ENCODE measurements at places on chromosomes 1 and 21.

GRCh38 chr1:181516706-181517105 is 33.4 kb downstream of the CACNA1E start:
- DNase-seq = no peak

GRCh38 chr1:29333008-29333407 is 96.7 kb downstream of the PTPRU start:
- DNase-seq = no peak

DNA sequence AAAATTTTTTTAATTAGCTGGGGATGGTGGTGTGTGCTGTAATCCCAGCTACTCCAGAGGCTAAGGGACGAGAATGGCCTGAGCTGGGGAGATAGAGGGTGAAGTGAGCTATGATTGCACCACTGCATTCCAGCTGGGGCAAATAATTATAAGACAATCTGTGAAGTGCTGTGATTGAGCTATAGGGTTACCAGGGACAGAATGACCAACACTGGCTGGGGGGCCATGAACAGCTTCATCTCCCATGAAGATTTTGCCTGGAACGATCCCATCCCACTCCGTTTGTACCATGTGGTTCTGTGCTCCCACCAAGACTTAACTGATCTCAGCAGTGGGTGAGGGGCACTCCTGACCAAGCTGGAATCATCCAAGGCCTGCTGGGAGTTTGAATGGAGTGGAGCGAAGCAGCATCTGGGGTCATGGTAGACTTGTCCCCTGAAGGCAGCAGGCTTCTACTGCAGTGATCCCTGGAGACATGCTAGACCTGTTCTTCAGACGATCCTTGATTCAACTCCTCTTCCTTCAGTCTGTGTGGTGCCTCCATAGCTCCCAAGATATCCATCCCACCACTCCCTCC is 53.6 kb upstream of the CTPS1 start:
- DNase-seq = no peak

DNA sequence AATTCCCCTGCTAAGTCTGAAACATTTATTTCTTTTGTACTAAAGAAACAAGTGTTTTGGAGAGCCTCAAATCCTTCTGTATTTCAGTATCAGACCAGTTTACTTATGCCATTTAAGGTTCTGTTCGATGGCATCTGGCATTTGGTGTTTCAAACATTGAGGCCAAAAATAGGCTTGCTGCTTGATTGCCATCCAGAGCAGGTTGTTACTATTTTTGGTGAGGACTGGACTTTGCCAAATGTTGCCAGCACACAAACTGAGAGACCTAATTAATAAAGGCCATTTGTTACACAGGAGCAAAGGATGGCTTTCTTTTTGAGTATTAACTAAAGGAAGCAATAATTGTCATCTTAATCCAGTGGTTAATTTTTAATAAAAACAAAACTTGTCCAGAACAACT is 26.2 kb downstream of the VPS45 start:
- DNase-seq = no peak

DNA sequence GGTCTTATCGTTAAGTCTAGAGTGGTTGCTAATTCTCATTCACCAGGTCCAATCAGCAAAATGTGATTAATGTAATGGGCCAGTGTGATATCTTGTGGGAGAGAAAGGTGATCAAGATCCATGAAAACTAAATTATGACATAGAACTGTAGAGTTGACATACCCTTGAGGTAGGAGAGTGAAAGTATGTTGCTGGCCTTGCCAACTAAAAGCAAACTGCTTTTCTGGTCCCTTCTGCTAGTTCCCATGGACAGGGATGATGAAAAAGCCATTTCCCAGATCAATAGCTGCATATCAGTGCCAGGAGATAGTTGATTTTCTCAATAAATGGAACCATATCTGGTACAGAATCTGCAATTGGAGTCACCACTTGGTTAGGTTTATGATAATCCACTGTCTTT is 65.8 kb downstream of the FH start:
- no peak for DNase-seq

DNA sequence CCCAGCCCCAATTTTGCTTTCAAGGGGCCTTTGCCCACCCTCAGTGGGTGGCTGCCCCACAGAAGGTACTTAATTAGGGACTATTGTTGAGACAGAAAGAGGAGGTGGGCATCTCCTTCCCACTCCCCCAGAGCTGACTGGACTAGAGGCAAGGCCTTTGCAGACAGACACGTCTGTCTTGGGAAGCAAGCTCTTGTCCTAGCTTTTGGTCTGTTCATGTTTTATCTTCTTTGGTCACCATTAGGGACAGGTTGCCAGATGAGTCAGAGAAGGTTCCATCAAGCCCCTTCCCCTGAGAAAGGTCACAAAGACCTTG is 27.7 kb downstream of the PTAFR start:
- DNase-seq = no peak

DNA sequence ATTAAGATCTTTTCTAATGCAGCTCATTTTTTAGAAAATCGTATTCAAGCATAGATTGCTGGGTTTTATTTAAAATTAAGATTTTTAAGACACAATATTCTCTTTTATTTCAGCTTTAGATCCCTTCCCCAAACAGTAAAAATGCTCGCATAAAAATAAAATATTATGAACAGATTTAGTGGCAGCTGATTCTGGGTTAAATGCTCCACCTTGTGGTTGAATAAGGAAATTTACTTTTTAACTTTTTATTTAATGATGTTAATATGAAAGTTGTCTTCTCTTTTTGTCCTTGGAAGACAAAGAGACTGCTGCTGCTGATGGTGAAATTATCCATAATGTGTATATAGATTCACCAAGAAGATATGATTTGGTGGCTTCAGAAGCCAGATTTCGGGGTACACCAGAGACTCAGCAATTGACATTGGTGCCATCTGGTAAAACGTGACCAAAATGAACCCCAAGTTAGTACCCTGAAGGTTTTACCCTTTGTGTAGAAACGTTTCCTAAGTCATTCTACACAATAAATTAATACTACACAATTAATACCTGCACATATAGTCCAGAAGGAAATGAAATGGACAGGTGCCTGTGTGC is 128.0 kb downstream of the ADAMTS1 start:
- no peak for DNase-seq

GRCh38 chr21:32181457-32181856 is 97.4 kb downstream of the MIS18A start:
- no peak for DNase-seq

DNA sequence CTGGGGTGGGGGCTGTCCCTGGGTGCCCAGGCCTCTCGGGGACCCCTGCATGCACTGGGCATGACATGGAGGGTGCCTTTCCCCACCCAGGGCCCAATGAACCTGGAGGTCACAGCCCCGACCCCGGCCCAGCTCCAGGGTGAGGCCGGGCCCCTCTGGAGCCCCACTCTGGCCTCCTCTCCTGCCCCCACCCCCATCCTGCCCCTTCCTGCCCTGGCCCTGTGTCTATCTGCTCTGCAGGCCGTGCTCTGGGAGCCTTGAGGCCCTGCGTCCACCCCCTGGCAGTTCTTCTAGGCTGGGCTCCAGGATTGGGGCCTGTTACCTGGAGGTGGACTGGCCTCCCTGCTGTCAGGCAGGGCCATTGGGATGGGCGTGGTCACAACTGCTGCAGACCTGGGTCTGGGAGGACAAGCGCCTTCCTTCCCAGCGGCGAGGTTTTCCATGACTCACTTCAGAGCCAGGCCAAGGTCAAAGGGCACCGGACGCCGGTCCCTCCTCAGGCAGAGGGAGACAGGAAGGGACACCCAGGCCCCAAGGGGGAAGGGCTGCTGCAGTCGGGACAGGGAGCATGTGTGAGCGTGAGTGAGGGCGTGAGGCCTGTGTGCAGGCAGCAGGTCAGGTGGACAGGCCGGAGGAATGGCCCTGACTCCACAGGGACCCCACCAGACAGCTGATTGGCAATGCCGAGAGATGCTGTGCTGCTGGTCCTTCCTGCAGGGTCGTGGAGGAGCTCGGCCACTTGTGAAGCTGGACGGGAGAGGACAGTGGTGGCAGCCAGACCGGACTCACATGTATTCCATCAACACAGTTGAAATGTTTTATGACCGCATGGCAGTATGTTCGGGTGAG is 31.1 kb upstream of the POFUT2 start:
- no peak for DNase-seq

DNA sequence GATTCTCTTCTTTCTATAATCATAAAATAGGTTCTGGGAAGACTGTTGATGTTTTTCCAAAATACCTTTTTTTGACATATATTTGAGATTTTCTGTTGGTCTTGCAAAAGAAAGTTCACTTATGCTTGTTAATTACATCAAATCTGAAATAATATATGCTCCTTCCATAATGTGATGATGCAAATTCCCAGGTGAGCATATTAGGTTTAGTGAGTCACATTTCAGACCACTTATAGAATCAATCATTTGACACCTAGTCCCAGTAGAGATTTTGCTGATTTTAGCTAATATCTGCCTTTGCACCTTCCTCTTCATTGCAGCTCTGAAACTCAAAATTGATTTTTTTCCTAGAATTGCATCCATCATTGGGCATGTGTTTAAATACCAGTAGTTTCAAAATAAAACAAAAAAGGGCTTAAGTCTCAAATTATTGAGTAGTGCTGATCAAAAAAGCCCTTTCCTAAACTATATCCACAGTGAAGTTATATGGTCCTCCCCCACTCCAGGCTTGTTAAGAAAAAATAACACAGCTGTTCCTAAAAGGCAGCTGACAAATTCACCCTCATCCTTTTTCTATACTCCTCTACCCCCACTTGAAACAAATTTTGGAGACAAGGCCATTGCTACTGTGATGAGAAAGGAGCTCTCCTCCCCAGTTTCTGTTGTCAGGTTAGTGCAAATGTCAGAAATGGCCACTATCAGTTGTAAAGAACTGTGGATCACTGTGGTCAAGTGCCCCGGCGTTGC is 37.1 kb upstream of the KCNQ4 start:
- DNase-seq = no peak

DNA sequence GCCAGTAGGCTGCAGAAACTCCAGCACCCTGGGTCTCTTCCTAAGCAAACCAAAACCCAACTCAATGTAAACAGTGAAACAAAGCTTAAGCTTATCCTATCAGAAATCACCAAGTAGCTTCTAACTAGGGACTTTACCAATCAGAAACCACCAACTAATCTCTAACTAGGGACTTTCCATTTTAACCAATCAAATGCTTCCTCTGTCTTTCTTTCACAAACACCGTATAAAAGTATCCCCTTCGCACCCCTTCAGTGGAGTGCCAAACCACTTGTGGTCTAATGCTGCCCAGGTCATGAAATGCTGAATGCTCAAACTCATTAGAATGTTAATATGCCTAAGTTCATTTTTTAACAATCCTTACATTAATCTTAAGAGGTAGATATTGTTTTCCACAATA is 250.5 kb upstream of the DUSP10 start:
- no peak for DNase-seq

DNA sequence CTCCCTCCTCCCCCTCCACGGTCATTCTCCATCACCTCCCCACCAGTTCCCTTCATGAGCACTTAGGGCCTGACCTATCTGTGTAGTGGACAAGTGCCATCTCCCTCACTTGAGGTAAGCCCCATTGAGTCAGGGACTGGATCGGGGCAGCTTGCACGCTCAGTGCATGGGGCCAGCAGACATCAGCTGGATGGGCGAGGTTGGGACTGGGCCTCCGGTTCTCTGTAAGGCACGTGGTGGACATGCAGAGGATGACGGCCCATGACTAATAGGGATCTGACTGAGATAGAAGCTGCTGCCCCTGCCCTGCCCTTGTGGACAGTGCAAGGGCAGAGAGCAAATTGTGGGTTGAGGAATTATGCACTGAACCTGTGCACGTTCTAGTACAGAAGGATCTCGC is 120.4 kb upstream of the C1orf174 start:
- no peak for DNase-seq

GRCh38 chr1:231926340-231926739 is 299.8 kb downstream of the DISC1 start:
- DNase-seq = no peak

- DNase-seq = no peak
Observed at GRCh38 chr21:42747746-42748351, 94.4 kb downstream of the PDE9A start.

GRCh38 chr1:12709091-12709491 is 6.8 kb upstream of the AADACL3 start:
- DNase-seq = no peak

DNA sequence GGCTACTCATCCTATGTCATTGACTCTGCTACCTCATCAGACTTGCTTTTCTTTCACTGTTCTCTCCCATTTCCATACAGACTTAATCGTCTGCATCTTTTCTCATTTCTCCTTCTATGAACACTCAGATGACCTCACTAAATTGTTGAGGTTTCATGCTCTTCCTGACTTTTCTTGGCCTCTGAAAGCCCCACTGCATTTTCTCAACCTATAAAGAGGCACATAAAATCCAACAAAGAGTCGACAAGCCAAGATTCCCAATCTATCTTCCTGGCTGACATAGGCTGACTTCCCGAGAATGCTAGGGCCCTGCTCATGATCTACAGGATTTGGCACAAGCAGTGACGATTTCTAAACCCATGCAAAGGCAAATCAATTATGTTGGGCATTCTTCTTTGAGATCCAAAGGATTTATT is 280.8 kb upstream of the DPYD start:
- DNase-seq = no peak

- DNase-seq = no peak
Observed at GRCh38 chr1:246726881-246727280, 2.7 kb downstream of the SCCPDH start.

DNA sequence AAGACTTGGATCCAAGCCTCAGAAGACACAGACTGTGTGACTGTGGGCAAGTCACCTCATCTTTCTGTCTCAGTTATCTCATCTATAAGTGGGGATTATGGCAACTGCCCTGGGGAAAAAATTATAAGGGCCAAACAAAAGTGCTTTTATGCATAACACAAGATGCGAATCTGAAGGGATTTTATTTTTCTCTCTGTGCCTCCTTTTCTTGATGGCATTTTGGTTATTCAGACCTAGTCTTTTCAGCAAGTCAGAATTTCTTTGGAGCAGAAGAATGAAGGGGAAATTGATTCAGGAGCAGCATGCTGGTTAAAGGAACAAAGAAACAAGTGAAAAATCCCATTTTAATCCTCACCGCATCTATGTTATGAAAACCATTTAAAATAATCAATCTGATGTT is 86.9 kb downstream of the PBX1 start:
- DNase-seq = no peak

DNA sequence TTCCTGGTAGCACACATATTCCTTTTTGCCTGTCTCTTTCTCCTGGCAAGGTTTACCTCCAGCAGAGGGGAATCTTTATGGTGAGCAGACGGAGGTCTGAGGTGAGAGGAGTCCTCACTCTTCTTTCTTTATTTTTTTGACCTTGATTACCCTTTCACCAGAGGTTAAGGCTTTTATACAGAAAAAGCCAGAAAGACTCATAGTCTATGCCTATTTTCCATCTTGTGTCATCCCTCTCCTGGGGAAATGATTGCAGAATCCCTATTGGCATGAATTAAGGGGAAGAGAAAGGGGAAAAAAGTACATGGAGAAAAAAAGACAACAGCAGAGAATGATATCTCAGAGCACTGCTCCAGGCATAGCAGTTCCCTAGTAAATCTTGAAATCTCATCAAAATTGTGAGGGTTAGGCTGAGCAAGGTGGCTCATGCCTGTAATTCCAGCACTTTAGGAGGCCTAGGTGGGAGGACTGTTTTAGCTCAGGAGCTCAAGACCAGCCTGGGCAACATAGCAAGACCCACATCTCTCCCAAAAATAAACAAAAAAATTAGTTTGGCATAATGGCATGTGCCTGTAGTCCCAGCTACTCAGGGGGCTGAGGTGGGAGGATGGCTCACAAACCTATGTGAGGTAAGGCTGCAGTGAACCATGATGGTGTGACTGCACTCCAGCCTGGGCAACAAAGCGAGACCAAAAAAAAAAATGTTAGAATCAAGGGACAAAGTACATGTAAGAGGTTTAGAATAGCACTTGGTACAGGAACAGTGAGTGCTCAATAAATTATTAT is 1.2 kb upstream of the XPR1 start:
- no peak for DNase-seq

- DNase-seq = no peak
Observed at GRCh38 chr1:208803011-208803811, 559.0 kb upstream of the PLXNA2 start.
